ENCODE measurements at places on chromosomes 1 and 21. TPM values are rescaled to one million over a fixed set of nuclear protein-coding genes. Genes with fewer than 3 reads are reported as not detected.

DNA sequence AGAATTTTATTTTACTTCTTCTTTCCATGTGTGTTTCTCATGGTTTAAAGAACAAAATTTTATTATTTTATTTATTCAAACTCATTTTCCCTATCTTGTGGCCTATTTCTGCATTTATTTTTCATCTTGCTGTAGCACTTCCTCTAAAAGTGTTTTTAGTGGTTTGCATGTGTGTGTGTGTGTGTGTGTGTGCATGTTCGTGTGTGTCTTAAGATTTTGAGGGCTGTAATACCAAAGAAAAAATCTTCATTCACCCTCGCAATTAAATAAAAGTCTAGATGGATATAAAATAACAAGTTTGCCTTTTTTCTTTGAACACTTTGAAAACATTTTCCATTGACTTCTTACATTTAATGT lies 24.6 kb upstream of the FCRL3 start:
- no peak overlapping the region for H3K27ac ChIP-seq
- no peak overlapping the region for H3K4me3 ChIP-seq
- no peak for DNase-seq
- no peaks in the 10 kb centered on the region for H3K27me3 ChIP-seq
- no peaks in the 10 kb centered on the region for H3K4me1 ChIP-seq

GRCh38 chr21:31909153-31910073 lies 36.6 kb downstream of the HUNK start:
- H3K4me3 ChIP-seq: no peak overlapping the region
- no peak overlapping the region for H3K27ac ChIP-seq
- peaks cover 14% of the 10 kb centered on the region for H3K4me1 ChIP-seq

GRCh38 chr1:41437011-41437355 lies 47.5 kb downstream of the EDN2 start:
- no peak overlapping the region for H3K4me3 ChIP-seq
- no peak overlapping the region for H3K27ac ChIP-seq
- no peaks in the 10 kb centered on the region for H3K4me1 ChIP-seq
- DNase-seq: no peak
- no peaks in the 10 kb centered on the region for H3K27me3 ChIP-seq

DNA sequence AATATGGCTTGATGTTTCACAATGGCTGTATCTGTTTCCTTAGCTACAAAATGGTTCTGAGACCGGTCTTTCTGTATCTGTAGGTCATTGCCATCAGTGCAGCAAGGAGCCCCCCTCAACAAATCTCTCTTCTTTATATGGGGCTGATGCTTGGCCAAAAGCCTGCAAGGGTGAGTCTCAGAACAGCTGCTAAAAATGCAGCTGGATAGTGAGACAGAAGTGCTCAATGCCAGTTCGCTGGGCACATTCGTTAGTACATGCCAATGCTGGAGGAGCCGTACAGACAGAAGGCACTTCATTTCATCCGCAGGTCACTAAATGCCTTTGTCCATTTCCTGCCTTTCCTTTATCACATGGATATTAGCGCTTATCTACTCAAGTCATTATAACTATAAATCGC lies 67.3 kb downstream of the RUNX1 start:
- H3K27ac ChIP-seq: no peak overlapping the region
- no peak for DNase-seq
- no peak overlapping the region for H3K4me3 ChIP-seq

- no peak overlapping the region for H3K4me3 ChIP-seq
- DNase-seq: no peak
- no peaks in the 10 kb centered on the region for H3K27me3 ChIP-seq
- peaks cover 33% of the 10 kb centered on the region for H3K4me1 ChIP-seq
Observed at GRCh38 chr1:17525996-17526686, 13.4 kb upstream of the ARHGEF10L start.

- H3K27ac ChIP-seq: no peak overlapping the region
- DNase-seq: no peak
- peaks cover 12% of the 10 kb centered on the region for H3K4me1 ChIP-seq
- no peaks in the 10 kb centered on the region for H3K27me3 ChIP-seq
- H3K36me3 ChIP-seq: no peaks in the 10 kb centered on the region
Observed at GRCh38 chr1:236841341-236841740, 46.2 kb downstream of the MTR start.

- H3K4me3 ChIP-seq: no peak overlapping the region
- no peaks in the 10 kb centered on the region for H3K27me3 ChIP-seq
- H3K27ac ChIP-seq: no peak overlapping the region
- H3K4me1 ChIP-seq: no peaks in the 10 kb centered on the region
Observed at GRCh38 chr1:179448437-179449149, 82.8 kb downstream of the AXDND1 start.

DNA sequence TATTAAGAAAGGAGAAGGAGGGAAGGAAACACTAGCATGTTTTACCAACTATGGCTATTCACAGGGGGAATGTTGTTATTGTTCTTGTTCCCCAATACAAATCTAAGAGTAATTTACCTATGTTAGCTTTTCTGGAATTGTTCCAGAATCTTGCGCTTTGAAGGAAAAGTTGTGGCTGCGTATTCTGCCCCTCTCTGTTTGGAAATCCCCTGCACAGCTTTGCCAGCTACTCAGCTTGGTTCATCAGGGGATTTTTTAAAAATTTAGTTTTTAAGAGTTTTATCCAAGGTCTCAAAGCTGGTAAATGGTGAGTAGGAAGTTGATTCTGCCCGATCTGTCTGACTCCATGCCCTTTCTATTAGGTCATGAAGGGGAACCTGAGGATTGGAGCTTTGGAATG lies 9.5 kb upstream of the IRF6 start:
- no peak for DNase-seq
- H3K4me3 ChIP-seq: no peak overlapping the region
- H3K27ac ChIP-seq: no peak overlapping the region

GRCh38 chr1:156417401-156418020 lies 48.5 kb downstream of the RHBG start:
- no peaks in the 10 kb centered on the region for H3K4me1 ChIP-seq
- H3K36me3 ChIP-seq: no peaks in the 10 kb centered on the region
- H3K27ac ChIP-seq: no peak overlapping the region
- peaks cover 96% of the 10 kb centered on the region for H3K27me3 ChIP-seq
- H3K4me3 ChIP-seq: no peak overlapping the region
- DNase-seq: no peak

DNA sequence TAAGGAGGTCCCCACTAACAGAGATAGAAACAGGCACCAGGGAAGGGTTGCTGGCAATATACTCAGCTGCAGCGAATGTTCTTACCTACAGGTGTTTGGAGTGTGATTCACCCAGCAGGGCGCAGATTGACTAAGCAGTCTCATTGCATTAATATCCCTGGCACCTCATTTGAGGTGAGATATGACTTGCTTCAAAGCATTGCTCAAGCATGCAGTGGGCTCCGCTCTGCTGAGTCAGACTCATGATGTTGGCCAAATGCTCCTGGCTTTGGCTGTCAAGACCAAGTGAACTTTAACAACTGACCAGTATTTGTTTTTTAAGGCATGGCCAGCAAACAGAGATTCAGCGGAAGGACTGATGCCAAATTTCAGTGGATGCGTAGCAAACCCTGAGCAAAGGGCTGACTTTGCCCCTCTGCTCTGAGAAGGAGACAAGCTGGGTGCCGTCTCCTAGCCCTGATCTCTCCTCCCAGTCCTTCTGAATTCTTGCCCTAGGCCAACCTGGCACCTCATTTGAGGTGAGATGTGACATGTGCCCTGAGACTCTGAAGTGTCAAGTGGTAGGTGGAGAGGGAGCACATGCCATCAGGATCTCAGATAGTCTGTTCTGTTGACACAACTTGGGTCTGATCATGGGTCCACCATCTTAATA lies 187.1 kb upstream of the COA6 start:
- no peak for DNase-seq
- H3K27me3 ChIP-seq: no peaks in the 10 kb centered on the region
- H3K4me3 ChIP-seq: no peak overlapping the region

- no peak overlapping the region for H3K4me3 ChIP-seq
- H3K36me3 ChIP-seq: no peaks in the 10 kb centered on the region
- peaks cover 22% of the 10 kb centered on the region for H3K4me1 ChIP-seq
- H3K27ac ChIP-seq: peak overlapping the region; percentile 20
- DNase-seq: no peak
- H3K27me3 ChIP-seq: no peaks in the 10 kb centered on the region
Observed at GRCh38 chr1:181134543-181135436, 46.3 kb downstream of the IER5 start.

DNA sequence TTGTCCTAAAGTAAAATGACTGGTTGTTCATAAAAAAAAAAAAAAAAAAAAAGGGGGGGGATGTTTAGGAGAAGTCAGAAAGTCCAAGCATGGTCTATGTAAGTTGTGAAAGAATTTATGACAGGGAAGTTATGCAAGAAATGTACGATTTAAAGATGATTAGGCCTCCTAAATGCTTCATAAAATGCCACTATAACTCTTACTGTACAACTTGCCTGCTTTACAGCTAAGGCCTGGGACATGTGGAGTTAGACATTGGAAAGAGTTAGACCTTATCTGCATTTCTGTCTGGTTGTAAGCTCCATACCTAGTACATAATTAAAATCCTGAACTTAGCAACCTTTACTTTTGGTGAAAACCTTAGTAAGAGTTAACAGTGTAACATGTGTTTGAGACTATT lies 150.0 kb downstream of the TPR start:
- H3K27me3 ChIP-seq: no peaks in the 10 kb centered on the region
- DNase-seq: no peak
- no peak overlapping the region for H3K27ac ChIP-seq
- H3K36me3 ChIP-seq: no peaks in the 10 kb centered on the region
- no peaks in the 10 kb centered on the region for H3K4me1 ChIP-seq
- H3K4me3 ChIP-seq: no peak overlapping the region

DNA sequence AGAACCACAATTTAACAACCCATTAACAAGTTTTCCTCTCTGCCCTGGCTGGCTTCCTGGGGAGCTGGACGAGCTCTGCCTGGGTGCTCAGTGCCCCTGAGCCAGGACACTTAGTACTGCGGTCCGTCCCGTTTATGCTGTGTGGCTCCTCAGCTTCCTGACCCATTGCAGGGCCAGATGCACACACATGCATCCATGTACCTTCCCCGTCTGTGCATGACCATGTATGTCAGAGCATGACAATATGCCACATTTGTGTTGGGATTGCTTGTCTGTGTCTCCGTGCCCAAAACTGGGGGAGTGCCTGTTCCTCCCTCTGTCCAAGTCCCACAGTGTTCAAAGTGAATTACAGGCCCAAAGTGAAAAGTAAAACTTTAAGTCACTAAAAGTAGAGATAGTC lies 9.7 kb upstream of the TFF3 start:
- H3K27ac ChIP-seq: no peak overlapping the region
- no peak overlapping the region for H3K4me3 ChIP-seq
- peak; percentile 20 for DNase-seq
- H3K36me3 ChIP-seq: no peaks in the 10 kb centered on the region
- no peaks in the 10 kb centered on the region for H3K4me1 ChIP-seq

DNA sequence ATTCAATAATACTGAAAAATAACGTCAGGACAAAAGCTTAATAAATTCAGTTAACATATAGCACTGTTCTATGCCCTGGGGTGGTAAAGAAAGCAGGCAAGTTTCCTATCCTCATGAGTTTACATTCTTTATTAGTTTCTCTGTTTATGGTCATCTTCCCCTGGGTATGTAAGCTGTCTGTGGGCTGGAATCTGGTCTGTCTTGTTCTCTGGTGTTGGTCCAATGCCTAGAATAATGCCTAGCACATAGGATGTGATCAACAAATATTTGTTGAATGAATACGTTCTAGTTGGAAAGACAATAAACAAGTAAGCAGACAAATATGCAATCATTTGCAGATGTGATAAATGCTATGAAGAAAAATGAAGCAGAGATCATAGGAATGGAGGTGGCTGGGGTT lies 7.2 kb upstream of the IGSF3 start:
- no peaks in the 10 kb centered on the region for H3K36me3 ChIP-seq
- no peaks in the 10 kb centered on the region for H3K4me1 ChIP-seq
- no peak overlapping the region for H3K4me3 ChIP-seq
- no peak overlapping the region for H3K27ac ChIP-seq
- no peak for DNase-seq
- no peaks in the 10 kb centered on the region for H3K27me3 ChIP-seq

- no peaks in the 10 kb centered on the region for H3K4me1 ChIP-seq
- H3K36me3 ChIP-seq: no peaks in the 10 kb centered on the region
- no peak overlapping the region for H3K4me3 ChIP-seq
- no peaks in the 10 kb centered on the region for H3K27me3 ChIP-seq
- no peak overlapping the region for H3K27ac ChIP-seq
Observed at GRCh38 chr1:36469163-36469562, 5.0 kb upstream of the MRPS15 start.

GRCh38 chr1:165884690-165885304 lies 57.4 kb downstream of the UCK2 start:
- H3K4me1 ChIP-seq: peaks cover 13% of the 10 kb centered on the region
- DNase-seq: no peak
- no peaks in the 10 kb centered on the region for H3K27me3 ChIP-seq
- H3K4me3 ChIP-seq: no peak overlapping the region
- H3K36me3 ChIP-seq: no peaks in the 10 kb centered on the region
- no peak overlapping the region for H3K27ac ChIP-seq

DNA sequence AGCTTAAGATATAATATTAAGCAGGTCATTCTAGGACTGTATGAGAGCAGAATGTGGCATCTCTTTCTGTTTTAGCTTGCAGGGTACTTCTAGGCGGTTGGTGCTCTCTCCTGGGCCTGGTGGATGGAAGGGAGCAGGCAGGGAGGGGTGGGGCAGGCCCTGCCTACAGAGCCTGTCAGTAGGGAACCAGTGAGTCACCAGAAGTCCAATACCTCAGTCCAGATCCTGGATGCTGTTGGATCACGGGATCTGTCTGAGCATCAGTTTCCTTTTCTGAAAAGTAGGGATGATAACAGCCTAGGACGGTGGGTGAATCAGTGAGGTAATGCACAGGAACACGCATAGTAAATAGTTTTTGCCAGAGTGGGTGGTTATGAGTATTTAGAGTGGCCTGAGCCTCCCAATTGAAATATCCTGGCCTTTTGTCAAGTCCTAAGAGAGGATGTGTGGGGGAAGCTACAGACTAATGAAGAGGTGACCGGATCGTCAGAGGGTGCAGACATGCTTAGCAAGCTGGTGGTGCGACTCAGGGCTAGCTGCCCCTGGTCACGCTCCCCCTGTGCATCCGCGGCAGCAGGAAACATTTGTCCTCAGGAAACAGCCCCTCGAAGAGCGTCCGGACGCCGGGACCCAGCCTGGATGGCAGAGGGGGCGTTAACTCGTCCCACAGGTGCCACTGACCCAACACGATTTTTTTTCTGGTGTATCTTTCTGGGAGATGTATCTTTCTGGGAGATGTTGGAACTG lies 23.9 kb downstream of the NAV1 start:
- H3K4me3 ChIP-seq: no peak overlapping the region
- no peaks in the 10 kb centered on the region for H3K27me3 ChIP-seq
- H3K27ac ChIP-seq: peak overlapping the region; percentile 81
- no peaks in the 10 kb centered on the region for H3K36me3 ChIP-seq
- peak; percentile 83 for DNase-seq

DNA sequence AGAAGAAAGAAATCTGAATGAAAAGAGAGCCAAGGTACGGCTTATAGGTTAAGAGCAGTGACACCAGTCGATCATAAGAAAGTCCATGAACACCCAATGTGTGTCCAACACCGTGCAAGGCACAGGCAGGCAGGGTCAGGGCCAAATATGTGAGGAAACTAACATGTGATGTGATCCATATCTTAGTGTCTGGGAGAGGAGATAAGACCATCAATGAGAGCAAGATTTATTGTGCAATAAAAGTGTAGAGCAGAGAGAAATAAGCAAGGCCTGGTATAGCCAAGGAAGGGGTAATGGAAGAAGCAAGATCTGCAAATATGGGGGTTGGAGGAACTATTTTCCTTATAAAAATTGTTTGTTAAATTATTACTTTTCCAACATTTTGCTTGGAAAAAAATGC lies 198.8 kb downstream of the CRB1 start:
- H3K27ac ChIP-seq: no peak overlapping the region
- no peak overlapping the region for H3K4me3 ChIP-seq
- no peaks in the 10 kb centered on the region for H3K4me1 ChIP-seq
- no peaks in the 10 kb centered on the region for H3K27me3 ChIP-seq
- no peaks in the 10 kb centered on the region for H3K36me3 ChIP-seq

MYBPH gene
- not detected for total RNA-seq

ESRRG gene
- total RNA-seq: 0.71 TPM

WLS gene
- 125 TPM for total RNA-seq

RAP1A gene
- 381 TPM for total RNA-seq

S100A1 gene
- 22.2 TPM for total RNA-seq

HFM1 gene
- 1.6 TPM for total RNA-seq

MAP3K21 gene
- total RNA-seq: 0.71 TPM

Measured in sigmoid colon (tissue), 7 donors.